ENCODE measurements at places on chromosomes 7 and 10.
A peak's percentile ranks its signal among the peaks of the same experiment; 100 is the strongest.

GRCh38 chr10:123930340-123931001 is 38.9 kb upstream of the CPXM2 start:
- peak; percentile 62 for DNase-seq

DNA sequence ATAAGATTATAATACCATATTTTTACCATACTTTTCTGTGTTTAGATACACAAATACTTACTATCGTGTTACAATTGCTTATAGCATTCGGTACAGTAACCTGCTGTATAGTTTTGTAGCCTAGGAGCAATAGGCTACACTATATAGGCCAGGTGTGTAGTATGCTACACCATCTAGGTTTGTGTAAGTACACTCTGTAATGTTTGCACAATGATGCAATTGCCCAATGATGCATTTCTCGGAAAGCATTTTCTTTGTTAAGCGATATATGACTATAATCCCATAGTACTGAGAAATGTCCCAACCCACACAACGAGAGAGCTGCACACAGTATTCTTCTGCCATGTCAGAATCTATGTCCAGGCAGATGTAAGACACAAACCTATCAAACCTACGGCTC is 160.0 kb downstream of the NEBL start:
- DNase-seq, result no peak

DNA sequence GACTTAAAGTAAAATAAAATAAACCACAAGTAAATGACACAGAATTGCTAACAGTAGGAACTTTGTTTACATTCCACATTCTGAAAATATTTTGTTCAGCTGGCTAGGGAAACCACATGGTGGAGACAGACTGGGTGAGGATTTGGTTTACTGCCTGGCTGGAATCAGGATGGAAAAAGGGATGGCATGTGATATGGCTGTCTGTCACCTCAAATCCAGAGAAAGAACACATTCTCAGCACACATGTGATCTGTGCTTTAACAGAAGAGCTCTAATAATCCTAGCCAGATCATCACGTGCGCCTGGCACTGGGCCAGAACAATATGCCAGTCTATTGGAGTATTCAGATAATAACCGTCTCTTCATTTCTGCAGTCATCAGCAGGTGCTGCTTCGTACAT is 90.9 kb upstream of the PIP4K2A start:
- peak; percentile 50 for DNase-seq

GRCh38 chr10:74058071-74058470 is 60.2 kb downstream of the VCL start:
- no peak for DNase-seq

DNA sequence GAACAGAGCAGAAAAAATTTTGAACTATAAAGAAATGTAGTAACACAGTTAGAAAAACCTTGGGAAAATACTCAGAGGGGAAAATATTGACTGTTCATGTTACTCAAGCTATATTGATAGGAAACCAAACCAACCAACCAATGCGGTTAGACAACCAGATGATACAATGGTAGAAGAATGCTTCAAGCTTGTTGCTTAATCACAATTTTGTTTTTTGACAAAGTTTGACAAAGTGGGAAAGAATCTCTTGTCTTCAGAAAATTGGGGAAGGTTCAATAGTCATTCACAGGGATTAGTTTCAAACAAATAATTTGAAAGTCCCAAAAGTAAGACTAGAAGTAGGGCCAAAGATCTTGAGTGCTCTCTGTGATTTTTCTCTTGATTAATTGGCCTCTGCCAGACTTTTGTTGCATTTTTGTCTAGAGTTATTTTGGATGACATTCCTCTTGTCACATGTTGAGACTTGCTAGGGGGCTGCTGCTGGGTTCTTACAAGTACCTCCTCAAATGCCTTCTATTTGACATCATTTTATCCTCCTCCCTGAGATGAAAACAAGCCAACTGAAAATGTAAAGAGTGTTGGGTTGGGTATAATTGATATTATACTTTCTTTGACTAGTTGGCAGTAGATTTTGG is 233.1 kb upstream of the PHYHIPL start:
- no peak for DNase-seq

DNA sequence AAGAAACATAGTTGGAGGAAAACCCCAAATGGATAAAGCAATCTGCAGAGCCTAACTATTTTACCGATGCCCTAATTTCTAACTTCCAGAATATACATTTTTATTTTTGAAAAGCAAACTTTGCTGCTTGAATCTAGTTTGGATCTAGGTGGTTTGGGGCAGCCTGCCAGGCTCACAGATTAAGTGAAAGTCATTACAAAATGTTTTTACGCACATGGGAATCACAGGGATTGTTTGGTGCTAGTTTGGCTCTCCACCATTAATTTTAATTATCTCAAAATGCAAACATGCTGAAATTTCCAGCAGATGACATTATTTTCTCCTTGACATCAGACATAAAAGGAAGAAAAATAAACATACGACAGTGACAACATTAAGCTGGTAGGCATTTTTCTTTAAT is 166.7 kb upstream of the INHBA start:
- no peak for DNase-seq

DNA sequence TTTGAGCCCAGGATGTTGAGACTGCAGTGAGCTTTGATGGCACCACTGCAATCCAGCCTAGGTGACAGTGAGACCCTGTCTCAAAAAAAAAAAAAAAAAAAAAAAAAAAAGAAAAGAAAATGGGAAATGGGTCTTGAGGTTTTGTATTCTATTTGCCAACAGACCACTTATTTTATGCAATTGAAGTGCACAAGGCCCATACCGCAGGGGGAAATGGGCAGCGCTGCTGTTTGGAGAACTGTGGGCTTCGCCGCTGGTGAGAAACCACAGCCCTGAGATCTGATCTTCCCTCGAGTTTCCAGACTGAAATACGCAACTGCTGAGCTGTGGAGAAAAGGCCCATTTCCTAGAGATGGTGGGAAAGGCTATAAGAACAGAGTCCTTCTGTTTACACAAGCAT is 512.0 kb downstream of the TCERG1L start:
- DNase-seq, result no peak

GRCh38 chr10:76976142-76976541 is 661.5 kb downstream of the KCNMA1 start:
- DNase-seq, result no peak

- no peak for DNase-seq
Observed at GRCh38 chr7:148014001-148014400, 576.6 kb upstream of the C7orf33 start.

DNA sequence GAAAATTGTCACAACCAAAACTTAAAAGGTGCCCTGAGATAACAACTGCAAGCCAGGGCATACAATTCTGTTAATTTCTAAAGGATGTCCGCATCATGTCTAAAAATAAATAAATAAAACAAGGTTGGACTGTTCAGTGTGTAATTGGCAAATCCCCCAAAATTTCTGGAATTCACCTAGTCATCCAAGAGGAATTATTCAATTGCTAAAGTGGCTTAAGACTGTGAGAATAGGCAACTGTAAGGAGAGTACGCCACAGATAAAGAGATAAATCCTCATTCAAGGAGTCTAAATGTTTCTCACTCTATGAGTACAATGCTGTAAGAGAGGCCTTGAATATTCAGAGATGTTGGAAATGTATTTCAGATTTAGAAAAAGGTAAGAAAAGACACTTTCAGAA is 37.2 kb downstream of the PIK3AP1 start:
- DNase-seq, result no peak

DNA sequence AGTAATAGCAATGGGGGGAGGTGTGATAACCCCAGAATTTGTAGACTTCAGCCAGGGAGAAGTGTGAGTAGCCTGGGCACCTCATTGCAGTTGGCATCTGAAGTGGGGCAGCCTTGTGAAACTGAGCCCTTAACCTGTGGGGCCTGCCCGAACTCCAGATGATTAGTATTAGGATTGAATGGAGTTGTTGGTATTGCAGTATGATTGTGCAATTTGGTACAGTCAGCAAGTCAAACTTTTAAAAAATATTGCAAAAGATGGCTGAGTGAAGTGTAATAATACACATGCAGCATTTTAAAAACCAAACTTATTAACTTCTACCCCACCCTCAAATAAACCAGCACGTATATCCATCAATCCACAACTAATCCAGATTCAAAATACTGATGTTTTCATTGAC is 9.3 kb downstream of the RBM33 start:
- DNase-seq, result no peak

- DNase-seq, result no peak
Observed at GRCh38 chr7:158265743-158266080, 321.9 kb downstream of the PTPRN2 start.

GRCh38 chr7:39733881-39734632 is 110.7 kb downstream of the RALA start:
- DNase-seq, result peak; percentile 56

GRCh38 chr10:62373639-62373994 is 552 bp upstream of the ZNF365 start:
- DNase-seq, result no peak

- DNase-seq, result peak; percentile 25
Observed at GRCh38 chr7:2719007-2719406, 31.0 kb downstream of the AMZ1 start.

- no peak for DNase-seq
Observed at GRCh38 chr7:99363286-99363685, 11.2 kb upstream of the ARPC1B start.

DNA sequence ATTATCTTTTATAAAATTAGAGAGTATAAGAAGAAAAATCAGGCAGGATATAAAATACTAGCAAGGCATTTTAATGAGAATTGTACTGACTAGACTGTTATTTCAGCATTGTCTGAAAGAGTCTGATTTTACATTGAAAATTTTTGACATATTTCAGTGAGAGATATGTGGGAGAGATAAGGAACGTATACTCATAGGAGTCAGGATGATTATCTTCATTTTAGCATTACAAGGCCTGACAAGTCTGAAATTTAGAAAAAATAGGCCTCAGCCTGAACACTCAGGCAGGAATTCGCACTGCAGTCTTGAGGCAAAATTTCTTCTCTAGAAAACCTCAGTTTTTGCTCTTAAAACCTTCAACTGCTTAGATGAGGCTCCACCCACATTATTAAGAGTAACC is 386.0 kb downstream of the HGF start:
- DNase-seq, result no peak

GRCh38 chr7:142792129-142792528 is 21.4 kb downstream of the PRSS2 start:
- no peak for DNase-seq

GRCh38 chr7:26397796-26398426 is 106.2 kb downstream of the SNX10 start:
- DNase-seq, result no peak

- no peak for DNase-seq
Observed at GRCh38 chr10:102233997-102234396, 7.3 kb downstream of the PITX3 start.

- DNase-seq, result no peak
Observed at GRCh38 chr7:44576228-44576627, 2.5 kb upstream of the DDX56 start.

- no peak for DNase-seq
Observed at GRCh38 chr7:73909051-73909941, 48.3 kb downstream of the TMEM270 start.
